ENCODE measurements at places on chromosomes 11 and 22.

GRCh38 chr11:82494988-82495432 is 238.7 kb downstream of the FAM181B start:
- no peak for DNase-seq

DNA sequence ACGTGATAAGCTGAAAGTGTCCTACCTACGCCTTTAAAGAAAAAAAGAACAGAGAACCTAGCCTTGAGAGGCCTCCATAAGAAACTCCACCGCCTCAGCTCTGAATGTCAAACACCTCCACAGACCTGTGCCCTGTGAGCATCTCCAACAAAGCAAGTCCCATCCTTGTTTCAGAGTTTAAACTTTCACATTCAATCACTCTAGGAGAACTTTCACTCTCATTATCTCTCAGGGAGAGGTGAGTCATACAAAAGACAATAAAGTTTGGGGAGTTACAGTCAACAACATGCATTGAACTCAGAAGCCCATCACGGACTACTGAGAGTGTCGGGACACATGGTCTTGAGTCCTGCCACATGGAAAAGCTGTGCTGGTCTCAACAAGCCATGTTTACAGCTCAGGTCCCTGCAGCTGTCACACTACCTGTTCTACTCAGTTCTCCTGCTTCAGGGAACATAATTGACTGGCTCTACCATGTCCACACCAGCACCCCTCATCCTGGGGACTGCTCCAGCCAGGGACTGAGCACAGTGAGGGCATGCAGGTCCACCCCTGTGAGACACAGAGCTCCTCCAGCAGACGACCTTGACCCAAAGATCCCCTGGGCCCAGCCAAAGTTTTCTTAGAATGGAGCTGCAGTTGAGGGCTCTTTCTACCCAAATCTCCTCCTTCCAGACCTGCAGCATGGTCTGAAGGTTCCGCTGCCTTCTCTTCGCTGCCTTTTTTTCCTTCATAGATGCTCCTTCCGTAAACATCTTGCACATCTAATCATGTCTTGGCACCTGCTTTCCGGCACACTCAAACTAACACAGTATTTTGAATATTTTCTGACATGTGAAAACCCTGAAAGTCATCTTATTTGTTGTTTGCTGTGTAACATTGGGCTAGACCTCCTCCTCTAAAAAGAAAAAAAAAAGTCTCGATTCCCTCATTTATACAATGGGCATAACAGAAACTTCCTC is 114.9 kb downstream of the ETS1 start:
- peak; percentile 74 for DNase-seq

DNA sequence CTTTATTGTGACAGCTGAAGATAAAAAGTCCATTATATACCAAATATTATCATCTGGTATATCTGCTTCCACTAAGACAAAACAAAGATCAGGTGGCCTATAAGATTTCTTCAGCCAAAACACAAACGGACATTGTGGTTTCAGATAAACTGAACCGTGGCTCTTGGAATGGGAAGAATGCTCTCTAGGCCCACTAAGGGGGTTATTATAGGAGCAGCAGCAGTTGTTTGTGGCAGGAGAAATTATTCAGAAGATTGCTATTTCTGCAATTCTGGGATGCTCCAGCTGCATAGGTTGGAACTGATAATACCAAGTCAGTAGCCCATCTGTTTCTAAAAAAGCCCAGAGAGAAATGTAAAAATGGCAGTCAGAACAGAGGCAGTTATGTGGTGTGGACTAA is 145.3 kb downstream of the NCAM1 start:
- peak; percentile 90 for DNase-seq

GRCh38 chr11:113373306-113373705 is 14.3 kb upstream of the ANKK1 start:
- peak; percentile 15 for DNase-seq

- no peak for DNase-seq
Measured at GRCh38 chr11:44901786-44902185, 48.9 kb downstream of the TP53I11 start.

DNA sequence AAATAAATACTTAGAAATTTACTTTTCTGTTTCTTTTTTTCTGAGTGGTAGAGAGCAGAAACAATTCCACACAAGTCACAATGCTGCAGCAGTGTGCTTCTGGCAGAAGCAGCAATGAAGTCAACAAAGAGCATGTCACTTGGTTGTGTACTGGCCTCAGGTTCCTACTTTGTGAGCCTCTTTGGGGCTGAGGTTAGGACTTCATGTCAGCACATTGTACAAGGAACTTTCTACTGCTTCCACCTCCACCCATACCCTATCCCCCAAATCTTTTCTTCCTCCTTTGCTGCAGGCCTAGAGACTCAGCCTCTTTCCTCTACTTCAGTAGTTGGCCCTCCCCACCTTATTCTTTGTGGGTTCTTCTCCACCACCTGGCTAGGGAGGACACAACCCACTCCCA is 252.7 kb upstream of the PITPNB start:
- no peak for DNase-seq
